ENCODE measurements at places on chromosomes 6 and 20. TPM values are rescaled to one million over a fixed set of nuclear protein-coding genes. Genes with fewer than 3 reads are reported as not detected.

- peaks cover 9% of the 10 kb centered on the region for H3K4me1 ChIP-seq
- no peak overlapping the region for H3K4me3 ChIP-seq
- no peak for DNase-seq
- peaks cover 9% of the 10 kb centered on the region for H3K36me3 ChIP-seq
Measured at GRCh38 chr20:41080866-41081265, 52.2 kb downstream of the TOP1 start.

- DNase-seq = no peak
- no peaks in the 10 kb centered on the region for H3K27me3 ChIP-seq
- no peak overlapping the region for H3K27ac ChIP-seq
- no peaks in the 10 kb centered on the region for H3K36me3 ChIP-seq
- no peak overlapping the region for H3K4me3 ChIP-seq
- no peaks in the 10 kb centered on the region for H3K4me1 ChIP-seq
Measured at GRCh38 chr6:79735183-79735582, 104.1 kb downstream of the SH3BGRL2 start.

DNA sequence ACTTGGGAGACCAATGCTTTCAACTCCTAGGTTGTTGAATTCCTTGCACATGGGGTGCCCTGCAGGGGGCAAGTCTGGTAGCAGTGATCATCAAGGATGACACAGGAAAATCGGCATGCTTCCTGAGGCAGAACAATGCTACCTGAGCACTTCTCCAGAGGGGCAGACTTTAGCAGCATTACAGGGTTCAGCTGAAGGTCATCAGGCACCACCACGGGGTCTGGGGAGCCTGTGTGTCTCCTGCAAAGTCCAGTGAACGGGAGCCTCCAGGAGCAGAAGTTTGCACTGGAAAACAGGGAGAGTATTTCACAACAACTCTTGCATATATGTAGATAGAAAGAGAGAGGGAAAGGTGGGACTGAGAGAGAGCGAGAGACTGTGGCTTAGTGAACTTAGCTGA is 10.2 kb downstream of the VSX1 start:
- H3K36me3 ChIP-seq = no peaks in the 10 kb centered on the region
- DNase-seq = no peak

GRCh38 chr6:29702519-29703103 is 20.6 kb upstream of the HLA-F start:
- peak; percentile 66 for DNase-seq
- H3K4me1 ChIP-seq = no peaks in the 10 kb centered on the region
- H3K27ac ChIP-seq = no peak overlapping the region
- peaks cover 20% of the 10 kb centered on the region for H3K27me3 ChIP-seq
- no peaks in the 10 kb centered on the region for H3K36me3 ChIP-seq
- no peak overlapping the region for H3K4me3 ChIP-seq

- H3K36me3 ChIP-seq = no peaks in the 10 kb centered on the region
- H3K4me1 ChIP-seq = peaks cover 12% of the 10 kb centered on the region
- no peak overlapping the region for H3K27ac ChIP-seq
- H3K4me3 ChIP-seq = no peak overlapping the region
- DNase-seq = no peak
- H3K27me3 ChIP-seq = no peaks in the 10 kb centered on the region
Measured at GRCh38 chr6:137223370-137224131, 4.4 kb upstream of the IFNGR1 start.

DNA sequence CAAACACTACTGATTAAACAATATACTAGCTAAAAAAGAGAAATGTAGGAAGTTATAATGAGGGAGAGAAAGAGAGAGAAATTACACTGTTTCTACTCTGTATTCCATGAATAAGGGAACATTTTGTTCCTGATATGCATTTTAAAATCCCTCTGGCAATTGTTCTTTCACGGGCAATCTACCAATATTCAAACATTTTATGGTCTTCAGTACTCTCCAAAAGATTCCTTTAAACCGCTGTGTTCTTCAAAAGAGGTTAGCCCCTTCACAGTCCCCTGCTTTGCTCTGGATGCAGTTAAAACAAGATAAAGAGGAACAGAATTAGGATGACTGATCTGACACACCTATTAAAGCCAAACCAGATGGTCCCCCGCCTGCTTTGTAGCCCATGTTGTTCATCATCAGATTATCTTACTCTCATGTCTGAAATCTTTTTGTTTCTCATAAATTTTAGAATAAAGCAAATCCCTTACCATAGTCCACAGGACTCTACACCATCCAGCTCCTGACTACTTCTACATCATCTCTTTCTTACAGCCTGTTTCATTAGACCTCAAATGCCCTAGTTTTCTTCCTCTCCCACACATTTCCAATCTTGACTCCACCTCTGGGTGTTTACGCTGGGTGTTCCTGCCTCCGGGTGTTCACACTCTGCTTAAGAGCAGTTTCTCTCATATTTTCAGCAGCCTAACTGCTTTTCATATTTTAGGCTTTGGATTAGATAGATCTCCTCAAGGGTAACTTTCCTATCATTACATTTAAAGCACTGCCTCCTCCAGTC is 399.7 kb downstream of the COL12A1 start:
- H3K27ac ChIP-seq = no peak overlapping the region
- no peaks in the 10 kb centered on the region for H3K27me3 ChIP-seq
- no peaks in the 10 kb centered on the region for H3K4me1 ChIP-seq
- no peaks in the 10 kb centered on the region for H3K36me3 ChIP-seq

- no peak overlapping the region for H3K27ac ChIP-seq
- no peak for DNase-seq
- H3K36me3 ChIP-seq = no peaks in the 10 kb centered on the region
- no peaks in the 10 kb centered on the region for H3K4me1 ChIP-seq
Measured at GRCh38 chr6:152529369-152529768, 107.8 kb downstream of the SYNE1 start.

Gene NNAT
- not detected for total RNA-seq

Gene TPX2
- total RNA-seq = 23.9 TPM
